ENCODE measurements at places on chromosomes 6 and 20.

GRCh38 chr6:150894935-150895552 lies 29.5 kb downstream of the MTHFD1L start:
- peak; percentile 62 for DNase-seq

DNA sequence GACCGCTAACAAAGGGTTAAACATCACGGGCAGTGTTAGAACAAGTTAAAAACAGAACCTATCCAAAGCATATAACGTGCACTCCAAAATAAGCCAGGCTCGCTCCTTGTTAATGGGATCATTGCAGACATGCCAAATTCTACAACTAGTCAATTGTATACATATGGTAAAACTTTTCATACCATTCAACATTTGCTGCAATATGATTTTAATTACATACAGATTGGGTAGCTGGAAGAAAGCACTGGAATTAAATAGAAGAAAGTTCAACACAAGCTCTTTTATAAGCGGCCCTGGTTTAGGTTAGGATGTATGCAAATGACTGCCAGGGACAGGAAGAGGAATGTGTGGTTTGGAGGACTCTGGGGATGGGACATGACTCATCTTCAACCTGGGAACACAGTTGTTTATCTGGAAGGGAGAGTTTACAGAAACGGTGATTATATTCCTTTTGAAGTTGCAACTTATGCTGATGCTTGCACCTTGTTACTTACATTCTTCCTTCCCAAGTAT lies 62.5 kb upstream of the TIAM2 start:
- DNase-seq: peak; percentile 78

DNA sequence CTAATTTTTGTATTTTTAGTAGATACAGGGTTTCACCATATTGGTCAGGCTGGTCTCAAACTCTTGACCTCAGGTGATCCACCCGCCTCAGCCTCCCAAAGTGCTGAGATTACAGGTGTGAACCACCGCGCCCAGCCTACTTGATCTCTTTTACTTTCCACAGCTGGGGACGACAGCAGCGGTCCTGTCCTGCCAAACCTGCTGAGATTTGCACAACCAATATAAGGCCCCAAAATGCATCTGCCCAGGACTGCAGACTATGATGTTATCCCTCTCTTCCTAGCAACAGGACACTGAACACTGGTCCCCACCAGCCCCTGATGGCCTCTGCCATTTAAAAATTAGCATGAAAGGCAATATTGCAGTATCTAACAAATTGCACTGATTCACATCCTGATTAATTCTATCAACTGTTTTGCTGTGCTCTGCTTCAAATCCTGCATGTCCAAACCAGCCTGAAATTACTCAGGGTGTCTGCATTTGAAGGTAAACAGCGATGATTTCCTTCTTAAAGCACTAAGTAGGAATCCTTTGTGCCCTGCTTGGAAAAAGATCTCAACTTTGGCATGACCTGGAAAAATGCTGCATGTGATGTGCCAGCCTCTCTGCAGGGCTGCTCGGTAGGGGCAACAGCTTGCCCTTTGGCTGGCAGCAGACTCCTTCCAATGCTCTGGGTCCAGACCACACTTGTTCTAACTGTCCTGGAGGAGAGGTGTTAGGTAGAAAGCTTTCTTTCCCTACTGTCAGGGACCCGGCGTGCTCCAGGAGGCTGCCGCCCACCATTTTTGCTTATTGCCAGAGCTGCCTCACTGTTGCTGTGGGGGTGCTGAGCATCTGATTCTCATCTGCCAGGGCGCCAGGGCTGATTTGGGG lies 27.4 kb upstream of the PXDC1 start:
- DNase-seq: no peak

DNA sequence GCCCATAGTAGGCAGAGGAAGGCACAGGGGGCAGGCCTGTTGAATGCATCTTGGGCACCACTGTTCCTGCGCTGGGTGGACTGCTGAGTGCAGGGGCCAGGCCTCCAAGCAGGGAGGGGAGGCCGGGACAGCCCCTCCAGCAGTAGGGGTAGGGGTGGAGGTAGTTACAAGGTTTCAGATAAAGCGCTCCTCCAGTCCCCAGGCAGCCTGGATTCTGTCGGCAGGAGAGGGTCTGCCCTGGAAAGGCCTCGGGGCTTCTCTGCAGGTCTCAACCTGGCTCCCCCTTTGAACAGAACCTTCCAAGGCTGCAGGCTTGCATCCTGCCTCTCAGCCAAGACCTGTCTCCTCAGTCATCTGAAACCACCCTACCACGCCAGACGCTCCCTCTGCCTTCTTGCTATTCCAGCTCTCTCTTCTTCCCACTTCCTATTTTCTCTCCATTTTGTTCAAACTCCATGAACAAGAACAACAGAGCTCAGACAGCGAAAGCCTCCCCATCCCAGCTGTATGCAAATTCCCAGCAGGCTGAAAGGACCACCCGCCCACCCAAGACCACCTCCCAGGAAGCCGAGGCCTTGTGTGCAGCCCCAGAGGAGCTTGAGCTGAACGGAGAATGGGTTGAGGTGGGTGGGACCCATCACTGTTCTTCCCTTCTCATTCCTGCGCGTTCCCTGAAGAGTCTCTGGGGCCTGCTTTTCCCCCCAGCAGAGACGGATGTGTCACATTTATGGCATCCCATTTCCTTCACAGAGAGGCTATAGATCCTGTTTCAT lies 1.4 kb downstream of the MLN start:
- no peak for DNase-seq

DNA sequence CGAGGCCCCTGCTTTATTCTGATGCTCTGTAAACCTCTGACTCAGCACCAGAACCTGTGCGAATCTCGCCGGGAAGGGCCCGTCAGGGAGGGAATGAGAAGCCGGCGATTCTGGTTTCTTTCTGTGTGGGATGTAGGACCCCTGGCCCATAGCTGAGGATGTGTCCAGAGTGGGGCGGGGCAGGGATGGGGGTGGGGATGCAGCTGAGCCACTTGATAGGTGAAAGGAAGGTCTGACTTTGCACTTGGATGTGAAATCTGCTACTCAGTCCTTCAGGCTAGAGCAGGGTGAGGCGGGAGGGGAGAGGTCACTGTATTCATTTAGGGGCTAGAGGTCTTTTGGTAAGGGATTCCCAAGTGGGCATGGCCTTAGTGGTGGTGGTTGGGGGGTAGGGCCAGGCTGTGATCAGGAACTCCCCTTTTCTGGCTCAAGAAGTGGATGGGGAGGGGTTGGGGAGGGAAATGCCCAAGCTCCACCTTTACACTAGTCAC lies 2.3 kb downstream of the TOX2 start:
- DNase-seq: peak; percentile 45

GRCh38 chr20:41769592-41770018 lies 151.4 kb upstream of the CHD6 start:
- DNase-seq: no peak

DNA sequence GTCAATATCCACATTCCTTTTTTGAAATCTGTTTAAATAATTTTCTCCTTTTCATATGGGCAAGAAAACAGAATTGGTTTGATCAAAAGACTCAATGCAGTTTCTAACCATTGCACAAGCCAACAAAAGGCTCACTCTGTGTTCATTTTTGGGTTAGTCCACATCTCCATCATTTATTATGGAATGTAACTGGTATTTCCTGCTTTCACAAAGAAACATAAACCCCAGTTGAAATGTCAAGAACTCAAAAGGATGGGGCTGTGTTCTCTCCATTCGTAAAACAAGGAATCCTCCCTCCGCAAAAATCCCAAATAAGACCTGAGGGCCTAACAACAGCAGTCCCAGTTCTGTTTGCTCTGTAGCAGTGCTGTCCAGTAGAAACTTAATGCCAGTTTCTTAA lies 420.9 kb downstream of the GJA1 start:
- peak; percentile 55 for DNase-seq

- DNase-seq: no peak
Measured at GRCh38 chr6:26455357-26455970, 2.3 kb upstream of the BTN2A1 start.

DNA sequence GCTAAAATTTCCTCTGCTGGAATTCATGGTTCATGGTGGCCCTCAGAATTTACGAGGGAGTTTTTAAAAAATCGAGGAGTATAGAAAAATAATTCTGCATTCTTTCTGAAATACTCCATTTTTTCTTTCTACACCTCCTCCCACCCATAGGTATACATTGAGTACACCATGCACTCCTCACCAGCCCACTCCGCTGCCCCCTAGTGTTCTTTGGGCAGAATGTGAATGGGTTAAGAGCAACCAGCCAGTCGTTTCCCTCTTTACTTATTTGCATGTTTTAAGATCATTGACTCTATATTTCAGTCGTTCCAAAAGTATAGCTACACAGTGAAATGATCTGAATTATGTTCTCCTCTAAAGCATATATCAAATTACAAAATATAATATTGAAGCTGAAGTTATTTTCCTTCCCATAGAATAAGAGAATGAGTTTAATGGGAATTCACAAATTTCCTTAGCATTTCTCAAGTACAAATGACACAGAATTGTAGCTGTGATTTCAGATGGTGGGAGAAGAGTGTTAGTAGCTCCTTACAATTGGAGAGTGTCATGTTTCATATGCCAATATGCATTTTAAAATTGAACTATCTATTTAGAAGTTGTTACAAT lies 977.7 kb upstream of the SLC35B3 start:
- DNase-seq: no peak

GRCh38 chr20:21125072-21125848 lies 622 bp upstream of the KIZ start:
- DNase-seq: peak; percentile 41

GRCh38 chr6:138038142-138038870 lies 68.9 kb downstream of the PERP start:
- DNase-seq: no peak

- no peak for DNase-seq
Measured at GRCh38 chr6:80126657-80127345, 20.3 kb downstream of the BCKDHB start.

DNA sequence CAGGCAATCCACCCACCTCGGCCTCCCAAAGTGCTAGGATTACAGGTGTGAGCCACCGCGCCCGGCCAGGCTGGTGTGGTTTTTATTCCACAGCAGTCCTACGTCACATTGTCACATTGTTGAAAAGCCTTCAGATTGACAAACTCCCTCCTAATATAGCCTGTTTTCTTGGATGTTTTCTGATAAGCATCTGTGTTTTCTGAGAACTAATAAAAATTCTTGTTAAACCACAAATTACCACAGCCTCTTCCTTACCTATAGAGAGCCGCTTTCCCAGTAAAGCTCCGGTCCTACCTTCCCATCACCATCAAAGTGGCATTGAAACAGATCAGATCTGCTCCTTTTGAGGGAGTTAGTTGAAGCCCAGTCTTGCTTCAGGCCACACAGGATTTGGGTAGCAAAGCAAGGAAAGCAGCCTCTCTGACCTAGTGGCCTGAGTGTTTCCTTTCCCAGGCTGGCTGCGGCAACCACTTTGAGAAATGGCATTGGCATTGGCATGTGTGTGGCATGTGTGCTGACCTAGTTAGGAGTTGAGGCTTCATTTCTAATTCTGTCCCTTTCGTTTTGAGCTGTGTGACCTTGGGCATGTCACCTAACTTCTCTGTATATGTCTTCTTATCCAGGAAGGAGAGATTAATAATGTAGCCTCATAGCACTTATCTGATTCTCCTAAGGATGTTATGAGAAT lies 1.7 kb upstream of the PKIG start:
- no peak for DNase-seq

GRCh38 chr6:139569566-139569965 lies 195.1 kb upstream of the CITED2 start:
- peak; percentile 79 for DNase-seq

DNA sequence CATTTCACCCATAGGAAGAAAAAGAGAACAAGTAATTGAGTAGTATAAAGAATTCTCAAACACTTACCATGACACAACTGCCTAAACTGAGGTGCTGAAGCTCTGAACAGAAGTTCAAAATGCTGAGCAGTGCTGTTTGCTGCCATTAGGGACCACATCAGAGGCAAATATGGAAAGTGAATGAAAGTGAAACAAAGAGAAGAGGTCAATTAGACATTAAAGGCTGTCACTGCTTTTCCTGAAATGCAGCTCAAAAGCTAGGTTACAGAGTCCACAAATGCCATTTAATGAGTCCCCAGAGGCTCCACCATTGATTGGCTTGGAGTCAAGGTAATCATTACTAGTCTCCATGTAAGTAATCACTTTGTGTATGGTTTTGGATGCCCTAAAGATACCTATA lies 46.1 kb downstream of the POU3F2 start:
- DNase-seq: no peak

DNA sequence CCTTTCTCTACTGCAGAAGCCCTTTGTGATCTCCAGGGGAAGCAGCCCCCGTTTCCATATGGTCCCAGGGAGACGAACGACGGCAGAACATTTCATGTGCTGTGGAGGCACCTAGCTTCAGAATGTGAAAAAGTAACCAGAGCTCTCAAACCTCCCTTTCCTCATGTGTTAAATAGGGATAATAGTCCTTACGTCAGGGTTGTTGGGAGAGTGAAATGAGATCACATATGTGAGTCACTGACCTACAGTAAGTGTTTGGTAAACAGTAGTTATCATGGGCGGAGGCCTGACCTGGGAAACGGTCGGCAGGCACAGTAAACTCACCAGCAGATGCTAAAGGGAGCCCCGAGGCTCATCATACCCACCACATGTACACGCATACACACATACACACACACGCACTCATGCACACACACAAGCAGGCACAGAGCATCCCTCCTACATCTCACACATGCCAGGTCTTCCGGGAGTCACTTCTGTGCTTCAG lies 89.7 kb downstream of the LY86 start:
- peak; percentile 69 for DNase-seq

DNA sequence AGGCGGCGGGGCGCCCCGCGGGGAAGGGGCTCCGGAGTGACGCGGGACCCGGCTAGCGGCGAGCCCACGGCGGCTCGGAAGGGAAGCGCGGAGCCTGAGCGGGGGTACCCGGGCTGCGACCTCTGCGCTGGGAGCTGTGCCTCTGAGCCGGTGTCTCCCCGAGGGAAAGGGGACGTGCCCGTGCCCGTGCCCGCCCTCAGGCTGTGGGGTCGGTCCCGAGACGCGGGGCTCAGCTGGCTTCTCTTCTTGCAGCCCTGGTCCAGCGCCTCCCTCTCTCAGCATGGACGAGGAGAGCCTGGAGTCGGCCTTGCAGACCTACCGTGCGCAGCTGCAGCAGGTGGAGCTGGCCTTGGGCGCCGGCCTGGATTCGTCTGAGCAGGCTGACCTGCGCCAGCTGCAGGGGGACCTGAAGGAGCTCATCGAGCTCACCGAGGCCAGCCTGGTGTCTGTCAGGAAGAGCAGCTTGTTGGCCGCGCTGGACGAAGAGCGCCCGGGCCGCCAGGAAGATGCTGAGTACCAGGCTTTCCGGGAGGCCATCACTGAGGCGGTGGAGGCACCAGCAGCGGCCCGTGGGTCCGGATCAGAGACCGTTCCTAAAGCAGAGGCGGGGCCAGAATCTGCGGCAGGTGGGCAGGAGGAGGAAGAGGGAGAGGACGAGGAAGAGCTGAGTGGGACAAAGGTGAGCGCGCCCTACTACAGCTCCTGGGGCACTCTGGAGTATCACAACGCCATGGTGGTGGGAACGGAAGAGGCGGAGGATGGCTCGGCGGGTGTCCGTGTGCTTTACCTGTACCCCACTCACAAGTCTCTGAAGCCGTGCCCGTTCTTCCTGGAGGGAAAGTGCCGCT lies 686 bp downstream of the ZGPAT start:
- no peak for DNase-seq

DNA sequence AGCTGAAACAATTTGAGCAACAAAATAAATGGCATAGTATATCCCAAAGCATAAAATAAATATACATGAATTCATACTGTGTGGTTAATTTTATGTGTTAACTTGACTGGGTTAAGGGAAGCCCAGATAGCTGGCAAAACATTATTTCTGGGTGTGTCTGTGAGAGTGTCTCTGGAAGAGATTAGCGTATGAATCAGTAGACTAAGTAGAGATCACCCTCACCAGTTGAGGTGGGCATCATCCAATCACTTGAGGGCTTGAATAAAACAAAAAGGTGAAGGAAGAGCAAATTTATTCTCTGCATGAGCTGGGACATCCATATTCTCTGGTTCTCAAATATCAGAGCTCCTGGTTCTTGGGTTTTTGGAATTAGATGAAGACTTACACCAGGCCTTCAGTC lies 17.9 kb downstream of the SLC22A16 start:
- no peak for DNase-seq

Measured in IMR-90 (cell line).